ENCODE measurements at places on chromosomes 2 and 18.

DNA sequence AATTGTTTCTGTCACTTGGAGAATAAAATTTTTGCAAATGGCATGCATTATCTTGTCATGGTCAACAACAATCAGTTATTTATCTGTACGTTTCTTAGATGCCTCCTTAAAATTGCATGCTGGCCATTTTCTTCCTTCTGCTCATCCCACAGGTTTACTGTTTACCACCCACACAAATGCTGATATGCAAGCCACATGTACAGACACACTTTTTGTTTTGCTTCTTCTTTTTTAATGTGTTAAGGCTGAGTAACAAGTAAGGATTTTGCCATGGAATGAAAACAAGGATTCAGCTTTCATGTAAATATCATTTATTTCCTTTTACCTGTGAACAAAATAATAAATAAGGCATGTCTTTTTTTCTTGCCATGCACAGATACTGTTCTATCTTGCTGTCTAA is 1077.1 kb upstream of the ZEB2 start:
- DNase-seq, result no peak

DNA sequence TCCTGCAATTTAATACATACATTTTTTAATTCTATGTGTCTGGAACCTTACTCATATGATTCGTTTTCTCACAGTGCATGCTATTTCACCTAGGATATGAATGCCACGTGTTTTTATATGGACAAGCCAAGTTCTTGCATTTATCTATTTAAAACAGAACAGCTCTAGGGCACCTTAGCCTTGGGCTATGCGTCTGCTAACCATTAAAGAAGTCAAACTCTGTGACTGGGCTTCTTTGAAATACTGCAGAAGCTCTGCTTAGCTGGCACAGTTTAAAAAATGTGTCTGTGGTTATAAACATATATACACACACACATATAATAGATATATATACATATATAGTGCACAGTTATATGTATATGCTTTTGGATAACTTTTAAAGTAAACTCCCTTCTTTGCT is 890.8 kb upstream of the KLHL29 start:
- DNase-seq, result no peak

DNA sequence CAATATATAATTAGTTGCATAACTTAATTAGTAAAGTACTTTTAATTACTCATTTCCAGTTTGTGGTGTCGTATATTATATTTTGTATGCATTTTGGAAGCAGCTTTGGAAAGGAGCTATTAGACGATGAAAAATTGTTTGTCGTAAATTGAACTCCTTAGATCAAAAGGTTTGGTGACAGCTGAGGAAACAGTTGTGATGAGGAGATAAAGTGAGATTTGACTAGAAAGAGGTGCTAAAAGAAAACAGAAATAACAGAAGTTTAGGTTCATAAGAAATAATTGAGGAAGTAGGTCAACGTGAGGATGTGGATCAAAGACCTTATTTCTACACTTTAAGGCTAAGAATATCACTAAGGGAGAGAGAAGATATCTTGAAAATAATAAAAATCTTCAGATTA is 141.9 kb upstream of the NETO1 start:
- no peak for DNase-seq

- DNase-seq, result no peak
Observed at GRCh38 chr18:50629148-50629631, 69.3 kb downstream of the MAPK4 start.

GRCh38 chr2:127611076-127611925 is 34.7 kb upstream of the GPR17 start:
- no peak for DNase-seq

GRCh38 chr18:49613641-49614151 is 51.8 kb downstream of the LIPG start:
- DNase-seq, result no peak

DNA sequence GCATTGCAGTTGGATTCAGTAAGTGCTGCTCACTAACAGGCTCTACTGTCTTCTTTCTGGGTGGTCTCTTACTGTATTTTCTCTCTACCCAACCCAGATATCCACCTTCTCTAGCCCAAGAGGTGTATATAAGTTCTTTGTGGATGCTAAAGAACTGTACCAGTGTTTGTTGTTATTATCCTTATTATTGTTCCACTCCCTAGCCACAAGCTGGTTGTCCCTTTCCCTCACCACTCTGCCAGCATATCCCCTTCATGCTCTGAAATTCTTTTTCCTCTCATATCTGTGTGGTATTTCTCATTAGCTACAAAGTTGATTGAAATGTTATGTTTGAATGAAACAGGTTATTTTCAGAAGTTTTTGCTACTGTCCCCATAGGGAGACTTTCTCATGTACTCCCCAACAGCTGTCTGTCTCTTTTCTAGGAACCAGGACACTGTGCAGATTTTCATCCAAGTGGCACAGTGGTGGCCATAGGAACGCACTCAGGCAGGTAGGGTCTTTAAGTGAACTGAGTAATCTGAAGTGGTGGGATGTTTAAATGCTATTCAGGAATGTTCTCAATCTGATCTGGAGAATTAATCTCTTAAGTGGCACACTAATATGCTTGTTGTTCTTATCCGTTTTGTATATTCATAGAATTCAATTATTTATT is 56.8 kb downstream of the COX7A2L start:
- no peak for DNase-seq

DNA sequence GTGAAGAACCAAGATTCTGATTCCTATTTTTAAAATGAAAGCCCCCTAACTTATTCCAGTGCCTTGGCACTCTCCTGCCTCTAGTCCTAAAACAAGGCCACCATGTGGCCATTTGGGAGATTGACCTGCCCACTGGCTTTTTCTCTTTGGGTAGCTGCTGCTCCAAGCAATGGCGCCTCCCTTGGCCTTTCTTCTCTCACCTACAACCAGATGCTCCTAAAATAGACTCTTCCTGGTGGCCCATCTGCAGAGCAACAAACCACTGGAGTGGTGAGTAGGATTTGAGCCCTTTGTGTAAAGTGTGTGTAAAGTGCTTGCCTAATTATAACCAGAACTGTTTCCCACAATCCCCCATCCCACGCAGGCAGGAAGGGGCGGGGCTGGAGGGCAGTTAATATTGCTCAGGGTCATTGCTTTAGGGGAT is 114.2 kb downstream of the FHOD3 start:
- no peak for DNase-seq

GRCh38 chr2:210715560-210716082 is 159.2 kb downstream of the CPS1 start:
- no peak for DNase-seq

- DNase-seq, result no peak
Observed at GRCh38 chr18:7157760-7158159, 40.2 kb upstream of the LAMA1 start.

GRCh38 chr18:33814546-33814945 is 236.5 kb downstream of the ASXL3 start:
- no peak for DNase-seq

- no peak for DNase-seq
Observed at GRCh38 chr2:112768432-112768831, 4.0 kb upstream of the CKAP2L start.

DNA sequence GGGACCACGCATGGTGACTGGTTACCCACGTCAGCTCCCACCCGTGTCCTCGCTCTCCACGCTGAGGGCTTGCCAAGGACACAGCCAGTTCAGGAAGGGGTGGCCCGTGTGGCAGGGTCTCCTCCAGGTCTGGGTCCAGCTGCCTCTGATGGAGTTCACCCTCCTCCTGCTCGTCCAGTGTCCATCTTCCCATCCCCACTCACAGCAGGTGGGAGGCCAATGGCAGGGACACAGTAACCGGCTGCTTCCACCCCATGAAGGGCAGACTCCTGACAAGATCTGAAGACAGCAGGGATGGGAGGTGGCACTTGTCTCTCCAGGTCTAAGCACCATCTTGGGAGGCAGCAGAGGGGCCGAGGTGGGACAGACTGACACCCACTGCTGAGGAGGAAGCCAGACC is 106.4 kb downstream of the NDUFA10 start:
- no peak for DNase-seq

- DNase-seq, result no peak
Observed at GRCh38 chr2:88230911-88231310, 60.8 kb downstream of the THNSL2 start.

DNA sequence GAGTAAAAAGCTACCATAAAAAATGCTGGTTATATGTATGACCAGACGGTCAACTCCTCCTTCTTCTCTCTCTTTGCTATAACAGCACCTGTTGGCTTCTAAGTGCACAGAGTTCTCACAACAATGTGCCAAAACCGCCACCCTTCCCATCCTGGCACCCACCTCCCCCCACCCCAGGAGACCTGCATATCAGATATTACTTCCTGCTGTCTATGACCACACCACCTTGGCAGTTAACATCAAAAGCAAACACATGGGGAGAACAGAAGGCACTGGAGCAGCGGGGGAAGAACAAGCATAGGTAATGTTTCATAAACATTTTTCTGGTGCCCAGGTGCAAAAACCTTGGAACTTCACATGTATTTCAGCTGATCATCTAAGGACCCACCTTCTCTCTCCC is 15.5 kb downstream of the SPRED2 start:
- no peak for DNase-seq

- DNase-seq, result no peak
Observed at GRCh38 chr2:72840066-72840465, 14.2 kb upstream of the EXOC6B start.

DNA sequence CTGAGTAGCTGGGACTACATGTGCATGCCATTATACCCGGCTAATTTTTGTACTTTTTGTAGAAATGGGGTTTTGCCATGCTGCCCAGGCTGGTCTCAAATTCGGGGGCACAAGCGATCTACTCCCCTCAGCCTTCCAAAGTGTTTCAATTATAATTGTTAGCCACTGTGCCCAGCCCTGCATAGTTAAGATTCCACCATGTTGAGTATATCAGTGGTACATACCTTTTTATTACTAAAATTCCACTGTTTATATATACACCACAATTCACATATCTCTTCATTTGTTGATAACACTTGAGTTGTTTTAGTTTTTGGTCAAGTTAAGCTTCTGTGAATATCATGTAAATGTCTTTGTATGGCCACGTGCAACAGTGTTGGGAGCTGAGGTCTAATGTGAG is 12.8 kb upstream of the FMNL2 start:
- DNase-seq, result no peak

- DNase-seq, result no peak
Observed at GRCh38 chr2:9085353-9085752, 81.9 kb upstream of the MBOAT2 start.

- DNase-seq, result no peak
Observed at GRCh38 chr2:667332-667999, 9.7 kb downstream of the TMEM18 start.

DNA sequence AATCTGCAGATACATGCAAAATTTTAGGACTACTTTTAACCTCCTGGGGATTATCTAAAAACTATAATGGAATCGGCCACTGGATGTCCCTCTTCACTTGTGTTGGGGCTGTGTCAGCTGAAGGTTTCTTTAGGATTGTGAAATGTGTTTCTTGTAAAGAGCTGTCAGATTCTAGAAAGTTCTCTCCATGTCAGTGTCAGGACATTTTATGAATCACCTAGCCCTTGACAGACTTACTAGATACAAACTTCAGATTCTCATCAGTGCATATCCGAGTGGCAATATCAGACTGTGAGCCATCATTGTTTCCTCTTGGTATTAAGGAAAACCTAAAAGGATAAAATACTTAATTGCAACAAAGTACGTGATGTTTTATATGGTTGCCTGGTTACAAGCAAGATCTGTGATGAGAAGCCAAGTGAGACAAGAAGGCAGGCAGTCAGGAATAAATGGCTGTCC is 107.3 kb downstream of the CPS1 start:
- DNase-seq, result no peak

DNA sequence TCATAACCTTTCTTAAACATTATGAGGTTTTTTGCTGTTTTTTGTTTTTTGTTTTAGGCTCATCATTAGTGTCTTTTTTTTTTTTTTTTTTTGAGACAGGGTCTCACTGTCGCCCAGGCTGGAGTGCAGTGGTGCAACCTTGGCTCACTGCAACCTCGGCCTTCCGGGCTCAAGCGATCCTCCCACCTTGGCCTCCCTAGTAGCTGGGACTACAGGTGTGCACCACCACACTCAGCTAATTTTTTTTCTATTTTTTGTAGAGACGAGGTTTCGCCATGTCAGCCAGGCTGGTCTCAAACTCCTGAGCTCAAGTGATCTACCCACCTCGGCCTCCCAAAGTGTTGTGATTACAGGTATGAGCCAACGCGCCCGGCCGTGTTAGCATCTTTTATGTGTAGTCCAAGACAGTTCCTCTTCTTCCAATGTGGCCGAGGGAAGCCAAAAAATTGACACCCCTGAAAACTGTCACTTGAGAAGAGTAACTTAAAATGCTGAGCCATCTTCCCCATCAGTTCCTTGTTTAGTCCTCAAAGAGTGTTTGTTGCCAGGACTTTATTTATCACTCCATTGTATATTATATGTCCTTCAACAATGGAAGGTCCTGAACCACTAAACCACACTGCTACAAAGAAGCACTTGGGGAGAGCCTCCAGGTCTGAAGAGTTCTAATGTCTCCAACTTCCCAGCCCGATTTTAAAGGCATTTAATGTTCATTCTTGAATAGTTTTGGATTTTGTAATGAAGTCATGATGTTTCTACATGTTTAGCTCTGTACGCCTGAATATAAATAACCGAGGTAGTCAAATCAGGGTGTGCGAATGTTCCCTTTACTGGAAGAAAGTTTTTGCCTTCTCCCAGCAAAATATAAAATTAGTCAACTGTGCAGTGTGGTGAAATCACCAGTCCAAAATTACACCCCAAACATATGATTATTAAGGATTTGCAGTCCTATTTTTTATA is 26.4 kb downstream of the ZNF516 start:
- no peak for DNase-seq

DNA sequence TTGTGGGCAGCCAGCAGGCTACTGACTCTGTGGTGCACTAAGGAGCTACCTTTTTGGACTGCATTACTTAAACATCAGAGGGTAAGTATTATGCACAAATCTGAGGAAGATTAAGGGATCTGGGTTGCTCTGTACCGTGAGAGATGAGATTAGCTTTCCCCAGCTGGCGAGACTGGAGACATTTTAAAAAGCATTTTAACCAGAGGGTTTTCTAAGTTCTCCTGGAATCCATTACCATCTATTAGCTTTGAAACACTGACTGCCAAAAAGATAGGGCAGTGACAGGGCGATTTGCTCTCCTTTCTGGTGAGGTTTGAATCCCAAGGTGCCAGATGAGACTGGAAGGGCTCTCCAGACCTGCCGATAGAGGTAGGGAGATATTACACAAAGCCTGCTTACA is 63.2 kb downstream of the LYPD6 start:
- DNase-seq, result no peak

- DNase-seq, result no peak
Observed at GRCh38 chr2:45433363-45433762, 177.7 kb downstream of the SRBD1 start.

DNA sequence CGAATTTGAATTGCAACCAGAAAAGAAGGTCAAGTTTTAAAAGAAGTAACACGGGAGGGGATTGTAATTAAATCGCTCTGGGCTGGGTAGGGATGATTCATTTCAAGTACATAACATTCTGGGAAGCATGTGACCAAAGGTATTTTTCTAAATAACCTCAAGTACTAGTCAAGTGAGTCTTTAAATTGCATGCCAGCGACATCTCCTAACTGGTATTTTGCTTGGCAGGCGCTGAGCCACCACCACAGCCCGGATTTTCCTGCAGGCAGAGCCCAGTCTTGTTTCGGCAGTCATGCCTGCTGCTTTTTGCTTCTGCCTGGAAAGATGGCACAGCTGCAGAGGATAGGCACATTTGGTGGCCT is 33.7 kb upstream of the NPAS2 start:
- no peak for DNase-seq

- no peak for DNase-seq
Observed at GRCh38 chr18:35603008-35603407, 21.5 kb downstream of the GALNT1 start.

GRCh38 chr18:63290166-63290820 is 29.3 kb downstream of the BCL2 start:
- no peak for DNase-seq

GRCh38 chr18:46352520-46353250 is 248.5 kb downstream of the HAUS1 start:
- no peak for DNase-seq

GRCh38 chr2:65396348-65397026 is 35.9 kb downstream of the SPRED2 start:
- no peak for DNase-seq
